ENCODE measurements at places on chromosomes 7 and 10. TPM values are rescaled to one million over a fixed set of nuclear protein-coding genes. Genes with fewer than 3 reads are reported as not detected.

The VGF gene
- total RNA-seq = 0.32 TPM

The SEMA3D gene
- 0.46 TPM for total RNA-seq

The STEAP2 gene
- 5.8 TPM for total RNA-seq

The ZNF425 gene
- 1.2 TPM for total RNA-seq

The NUDT13 gene
- 1.1 TPM for total RNA-seq

The HOXA10 gene
- total RNA-seq = 17.9 TPM
